ENCODE measurements at places on chromosomes 11 and 22.

DNA sequence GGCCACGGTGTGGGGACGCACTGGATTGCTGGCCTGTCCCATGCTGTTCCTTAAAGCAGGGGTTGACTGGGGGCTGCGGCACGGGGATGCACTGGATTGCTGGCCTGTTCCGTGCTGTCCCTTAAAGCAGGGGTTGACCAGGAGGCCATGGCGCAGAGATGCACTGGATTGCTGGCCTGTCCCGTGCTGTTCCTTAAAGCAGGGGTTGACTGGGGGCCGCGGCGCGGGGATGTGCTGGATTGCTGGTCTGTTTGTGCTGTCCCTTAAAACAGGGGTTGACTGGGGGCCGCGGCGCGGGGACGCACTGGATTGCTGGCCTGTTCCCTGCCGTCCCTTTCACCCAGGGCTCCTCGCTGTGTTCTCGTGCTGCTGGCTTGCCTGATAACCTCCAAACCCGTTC, 383.4 kb downstream of the TBC1D22A start:
- no peak for DNase-seq

GRCh38 chr11:22795914-22796313, 33.7 kb downstream of the SVIP start:
- peak; percentile 19 for DNase-seq

DNA sequence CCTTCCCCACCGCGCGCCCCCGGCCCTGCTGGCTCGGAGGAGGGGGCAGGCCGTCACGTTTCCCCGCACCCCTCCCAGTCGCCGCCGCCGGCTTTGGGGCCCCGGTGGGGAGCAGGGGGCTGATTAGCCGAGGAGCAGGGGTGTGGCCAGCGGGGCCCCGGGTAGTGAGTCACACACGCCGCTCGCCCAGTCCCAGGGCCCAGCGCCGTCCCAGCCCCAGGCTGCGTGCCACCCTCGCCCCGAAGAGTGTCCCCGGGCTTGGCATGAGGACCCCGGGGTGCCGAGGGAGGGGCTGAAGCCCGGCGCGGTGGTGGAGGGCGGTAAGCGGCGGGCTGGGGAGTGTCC, 34.4 kb downstream of the PRDM11 start:
- peak; percentile 84 for DNase-seq

GRCh38 chr11:117498791-117499190, 171.1 kb downstream of the CEP164 start:
- no peak for DNase-seq

DNA sequence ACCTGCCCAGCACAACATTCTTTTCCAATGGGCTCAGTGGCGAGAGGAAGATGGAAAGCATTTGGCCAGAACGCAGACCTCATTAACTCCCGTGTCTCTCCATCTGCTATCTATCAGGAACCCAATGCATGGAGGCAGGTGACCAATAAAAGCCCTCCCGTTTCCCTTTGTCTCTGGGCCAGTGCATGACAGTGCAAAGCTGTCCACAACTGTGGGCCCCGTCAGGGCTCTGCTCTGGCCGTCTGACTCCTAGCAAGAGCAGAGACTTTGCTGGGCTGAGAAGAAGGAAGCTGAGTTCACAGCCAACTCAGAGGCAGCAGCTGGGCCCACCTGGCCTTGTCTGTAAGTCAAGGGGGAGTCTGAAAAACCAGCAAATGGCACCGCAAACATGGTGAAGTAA, 177.8 kb downstream of the TENM4 start:
- DNase-seq, result no peak

DNA sequence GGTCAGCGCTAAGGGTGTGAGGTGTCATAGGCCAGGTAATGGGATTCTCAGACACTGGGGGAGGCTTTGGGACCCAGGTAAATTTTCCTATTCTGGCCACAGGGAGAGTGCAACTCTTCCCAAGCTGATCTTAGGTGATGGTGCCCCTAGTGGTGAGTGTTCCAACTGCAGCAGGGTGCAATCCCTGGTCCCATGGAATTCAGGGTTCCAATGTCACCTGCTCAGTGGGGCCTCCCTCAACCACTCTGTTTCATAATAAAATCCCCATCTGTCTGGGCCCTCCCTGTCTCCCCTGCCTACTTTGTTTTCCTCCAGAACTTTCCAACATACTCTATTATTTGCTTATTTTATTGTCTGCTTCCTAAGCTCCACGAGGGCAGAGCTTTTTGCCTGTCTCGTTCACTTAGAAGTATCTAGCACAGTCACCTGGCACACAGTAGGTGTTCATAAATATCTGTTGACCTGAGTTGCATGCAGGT, 2.9 kb upstream of the SGSM1 start:
- DNase-seq, result peak; percentile 59

DNA sequence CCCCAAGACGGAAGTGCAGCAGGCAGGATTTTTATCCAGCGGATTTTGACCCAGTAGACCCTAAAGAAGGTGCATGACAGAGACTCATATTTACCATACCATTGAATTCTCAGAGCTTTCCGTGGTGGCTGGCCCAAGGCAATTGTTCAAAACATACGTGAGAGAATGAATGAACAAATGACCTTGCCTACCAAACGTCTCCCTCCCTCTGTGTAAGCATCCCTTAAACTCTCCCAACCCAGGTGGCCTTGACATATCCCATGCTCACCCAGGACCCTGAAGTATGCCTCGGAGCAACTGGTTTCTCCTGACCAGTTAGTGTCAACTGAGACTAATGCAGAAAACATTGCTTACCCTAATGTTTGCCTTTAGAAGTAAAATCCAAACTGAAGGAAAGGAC, 154.9 kb downstream of the TEAD1 start:
- DNase-seq, result no peak

GRCh38 chr11:33830903-33831648, 56.8 kb upstream of the FBXO3 start:
- no peak for DNase-seq

GRCh38 chr11:120381401-120381800, 45.2 kb downstream of the ARHGEF12 start:
- no peak for DNase-seq

DNA sequence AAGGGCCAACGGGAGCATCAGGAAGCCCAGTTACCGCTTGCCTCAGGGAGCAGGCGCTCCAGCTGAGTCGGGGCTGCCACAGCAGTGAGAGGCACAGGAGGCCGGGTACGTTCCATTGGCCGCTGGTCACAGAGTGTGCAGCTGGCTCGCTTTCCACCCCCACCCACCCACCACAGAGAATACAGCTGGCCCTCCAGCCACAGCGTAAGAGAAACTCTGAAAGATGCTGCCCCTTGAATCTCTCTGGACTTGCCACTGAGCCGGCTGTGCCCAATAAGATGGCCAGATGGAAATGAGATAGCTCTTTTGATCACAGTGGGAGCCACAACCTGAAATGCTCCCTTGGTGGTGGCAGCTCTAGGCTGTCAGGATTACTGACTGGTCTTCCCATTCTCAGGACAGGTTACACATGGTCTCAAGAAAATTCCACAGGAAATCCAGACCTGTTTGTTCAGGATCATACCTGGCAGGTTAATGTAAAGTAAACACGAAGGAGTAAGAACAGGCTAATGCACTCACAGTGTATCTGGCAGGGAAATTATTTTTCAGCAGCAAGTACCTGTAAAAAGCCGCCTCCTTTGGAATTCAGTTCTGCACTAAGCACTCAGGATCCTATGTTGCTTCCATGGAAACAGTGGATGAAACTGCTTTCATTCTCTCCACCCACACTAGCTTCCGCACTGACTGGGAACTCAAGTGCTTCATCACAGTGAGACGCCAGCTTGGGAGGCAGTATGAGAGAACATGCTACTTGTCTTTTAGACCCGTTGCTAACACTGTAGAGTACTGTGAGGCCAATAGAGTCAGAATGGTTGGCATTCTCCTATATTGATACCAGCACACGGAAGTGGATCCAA, 16.5 kb downstream of the SIAE start:
- no peak for DNase-seq
